Endodermal cell (in vitro differentiated cells): ENCODE measurements at places on chromosomes 13 and 19.

GRCh38 chr13:40061466-40062450 is 406.3 kb downstream of the COG6 start:
- no peak for DNase-seq

DNA sequence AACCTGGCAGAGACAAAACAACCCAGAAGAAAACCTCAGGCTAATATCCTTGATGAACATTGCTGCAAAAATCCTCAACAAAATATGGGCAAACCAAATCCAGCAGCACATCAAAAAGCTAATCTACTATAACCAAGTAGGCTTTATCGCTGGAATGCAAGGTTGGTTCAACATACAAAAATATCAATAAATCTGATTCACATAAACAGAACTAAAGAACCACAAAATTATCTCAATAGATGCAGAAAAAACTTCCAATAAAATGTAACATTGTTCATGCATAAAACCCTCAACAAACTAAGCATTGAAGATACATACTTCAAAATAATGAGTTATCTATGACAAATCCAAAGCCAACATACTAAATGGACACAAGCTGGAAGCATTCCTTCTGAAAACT is 8.8 kb downstream of the ZNF724 start:
- no peak for DNase-seq

- DNase-seq = no peak
These were observed 638.8 kb upstream of the SLITRK6 start for GRCh38 chr13:86438034-86438433.

- DNase-seq = no peak
These were observed 515.3 kb upstream of the SGCG start for GRCh38 chr13:22665506-22665905.
